GM12878 (cell line): ENCODE measurements at places on chromosomes 11 and 22. TPM values are rescaled to one million over a fixed set of nuclear protein-coding genes. Genes with fewer than 3 reads are reported as not detected.

The CASP4 gene
- total RNA-seq = 37.1 and 41.9 TPM in 2 replicates

The NFAM1 gene
- 0.29 and 0.36 TPM in 2 replicates for total RNA-seq

- DNase-seq = no peak
- peaks cover 28% of the 10 kb centered on the region for H3K36me3 ChIP-seq
- H3K4me1 ChIP-seq = no peaks in the 10 kb centered on the region
- no peak overlapping the region for H3K4me3 ChIP-seq
- no peak overlapping the region for H3K27ac ChIP-seq
- H3K27me3 ChIP-seq = no peaks in the 10 kb centered on the region
Measured at GRCh38 chr22:49774499-49775151, 53.0 kb downstream of the BRD1 start.

The DTX4 gene
- 25.8 and 27.9 TPM in 2 replicates for total RNA-seq

- H3K4me1 ChIP-seq = no peaks in the 10 kb centered on the region
- no peak overlapping the region for H3K27ac ChIP-seq
- H3K27me3 ChIP-seq = no peaks in the 10 kb centered on the region
- no peak for DNase-seq
- H3K36me3 ChIP-seq = no peaks in the 10 kb centered on the region
- H3K4me3 ChIP-seq = no peak overlapping the region
Measured at GRCh38 chr11:103257360-103257759, 148.1 kb downstream of the DYNC2H1 start.

DNA sequence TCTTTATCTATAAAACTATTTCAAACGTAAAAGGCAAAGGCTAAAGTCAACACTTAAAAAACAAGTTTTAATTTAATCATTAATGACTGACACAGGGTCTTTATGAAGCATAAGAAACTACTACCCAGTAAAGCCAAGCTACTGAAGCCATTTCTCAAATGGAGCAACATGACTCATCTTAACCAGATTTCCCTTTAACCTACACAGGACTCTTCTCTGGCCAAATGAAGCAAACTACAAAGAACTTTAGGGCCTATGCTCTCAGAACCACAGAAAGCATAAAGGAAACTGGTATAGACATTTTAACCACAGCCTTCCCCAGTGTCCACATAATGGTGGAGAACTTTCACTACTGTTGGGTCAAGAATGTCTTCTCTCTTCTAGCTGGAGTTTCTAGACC is 34.7 kb downstream of the ALG9 start:
- DNase-seq = peak; percentile 46
- H3K4me1 ChIP-seq = peaks cover 6% of the 10 kb centered on the region; the same call in 1 of the 2 replicates
- no peak overlapping the region for H3K27ac ChIP-seq
- H3K4me3 ChIP-seq = no peak overlapping the region
- no peaks in the 10 kb centered on the region; the same call in 1 of the 2 replicates for H3K36me3 ChIP-seq

DNA sequence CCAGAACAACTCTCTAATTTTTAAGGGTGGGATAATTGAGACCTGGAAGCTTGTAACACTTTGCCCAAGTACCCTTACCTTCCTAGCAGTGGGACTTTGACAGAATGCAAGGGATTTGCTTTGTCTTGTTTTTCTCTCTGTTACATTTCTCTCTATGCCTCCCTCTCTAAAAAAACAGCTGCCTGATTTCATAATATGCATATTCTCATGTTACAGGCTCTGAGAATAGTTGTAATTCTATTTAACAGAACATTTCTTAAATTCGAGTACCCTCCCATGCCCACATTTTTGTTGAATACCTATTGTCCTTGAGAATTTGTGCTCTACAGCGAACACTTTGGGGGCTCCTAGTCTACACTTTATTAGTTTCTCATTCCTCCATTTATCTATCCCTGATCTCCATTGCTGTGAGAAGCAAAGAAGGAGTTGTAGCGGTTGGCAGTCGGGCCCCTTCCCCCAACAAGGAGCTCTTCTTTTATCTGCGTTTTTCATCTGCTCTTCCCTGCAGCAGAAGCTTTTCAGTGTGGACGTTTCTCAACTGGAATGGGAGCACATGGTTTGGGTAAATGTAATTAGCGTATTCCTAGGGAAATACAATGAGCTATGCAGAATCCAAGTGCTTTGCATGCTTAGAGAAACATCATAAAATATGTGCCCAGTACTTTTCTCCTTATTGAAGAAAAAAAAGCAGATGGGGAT is 117.7 kb upstream of the CCDC90B start:
- H3K27ac ChIP-seq = no peak overlapping the region
- no peaks in the 10 kb centered on the region for H3K36me3 ChIP-seq
- no peaks in the 10 kb centered on the region for H3K4me1 ChIP-seq
- DNase-seq = no peak

The PPP6R3 gene
- 93.5 and 94.5 TPM in 2 replicates for total RNA-seq

The USH1C gene
- total RNA-seq = not detected in 2 replicates
